ENCODE measurements at places on chromosomes 12 and 14.

DNA sequence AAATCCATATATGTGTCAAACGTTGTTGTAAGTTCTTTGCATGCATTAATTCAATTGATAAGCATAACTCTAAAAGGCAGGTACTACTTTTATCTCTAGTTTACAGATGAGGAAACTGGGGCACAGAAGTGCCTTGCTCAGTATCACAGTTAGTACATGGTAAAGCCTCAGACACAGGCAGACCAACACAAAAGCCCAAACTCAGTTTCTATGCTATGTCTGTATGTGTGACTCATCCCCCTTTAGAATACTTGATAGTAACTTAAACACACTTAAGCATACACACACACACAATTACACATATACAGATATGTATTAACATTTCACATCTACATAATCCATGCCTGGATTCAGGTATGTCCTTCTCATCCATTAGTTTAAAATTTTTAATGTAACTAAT is 88.0 kb downstream of the EPS8 start:
- DNase-seq: no peak

GRCh38 chr12:120822832-120823503 is 81.2 kb downstream of the SPPL3 start:
- no peak for DNase-seq

- no peak for DNase-seq
Measured at GRCh38 chr12:27975222-27976136, 2.9 kb upstream of the PTHLH start.

DNA sequence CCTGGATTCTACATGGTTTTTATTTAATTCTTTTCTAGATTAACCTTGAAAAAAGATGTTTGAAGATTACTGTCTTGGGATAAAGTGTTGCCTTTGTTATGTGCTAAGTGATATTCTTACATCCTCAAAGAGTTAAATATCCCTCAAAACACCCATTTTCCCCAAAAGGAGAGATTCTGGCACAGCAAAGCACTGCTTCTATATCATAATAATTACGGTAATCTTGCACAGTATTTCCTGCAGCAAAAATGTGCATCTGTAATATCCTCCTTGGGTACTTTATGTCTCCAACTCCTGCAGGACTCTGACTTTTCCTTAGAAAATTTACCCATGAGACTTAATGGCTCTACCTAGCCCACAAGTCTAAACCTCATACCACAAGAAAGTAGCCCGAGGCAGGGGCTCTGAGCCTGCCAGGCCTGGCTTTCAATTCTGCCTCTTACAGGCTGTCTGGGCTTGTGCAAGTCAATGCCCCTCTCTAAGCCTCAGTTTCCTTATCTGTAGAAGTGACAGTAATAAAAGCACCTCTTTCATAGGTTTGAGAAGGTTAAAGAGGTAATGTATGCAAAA is 45.8 kb downstream of the SVOP start:
- no peak for DNase-seq

GRCh38 chr12:112815589-112816321 is 24.2 kb downstream of the RPH3A start:
- no peak for DNase-seq

Measured in gastrocnemius medialis (tissue), 4 donors.